ENCODE measurements at places on chromosomes 13 and 19. TPM values are rescaled to one million over a fixed set of nuclear protein-coding genes. Genes with fewer than 3 reads are reported as not detected.

KDM4B gene
- total RNA-seq, result 22.9 TPM

THSD8 gene
- total RNA-seq, result 1.5 TPM

TEKTIP1 gene
- not detected for total RNA-seq

CEACAM16 gene
- not detected for total RNA-seq

LSR gene
- total RNA-seq, result 1.8 TPM

ZNF667 gene
- 1.6 TPM for total RNA-seq

IGFL2 gene
- not detected for total RNA-seq

IL17D gene
- 36.2 TPM for total RNA-seq

TMEM190 gene
- total RNA-seq, result not detected

CERS1 gene
- 4.3 TPM for total RNA-seq

FCER2 gene
- not detected for total RNA-seq

SIGLEC12 gene
- total RNA-seq, result 0.13 TPM

PPP5C gene
- total RNA-seq, result 47.7 TPM

SHC2 gene
- 9.7 TPM for total RNA-seq

ZNF90 gene
- 0.29 TPM for total RNA-seq

KLK12 gene
- not detected for total RNA-seq

SCN1B gene
- 163 TPM for total RNA-seq

TRIM13 gene
- total RNA-seq, result 24.9 TPM

ZNF865 gene
- 30.0 TPM for total RNA-seq

OR7C1 gene
- total RNA-seq, result not detected

FUT1 gene
- total RNA-seq, result 1.6 TPM

ZNF575 gene
- 0.40 TPM for total RNA-seq

ATP12A gene
- total RNA-seq, result not detected

GZMM gene
- not detected for total RNA-seq

PSG2 gene
- not detected for total RNA-seq

LYL1 gene
- 2.1 TPM for total RNA-seq

PVR gene
- total RNA-seq, result 25.0 TPM

ZNF547 gene
- total RNA-seq, result 1.1 TPM

EBI3 gene
- total RNA-seq, result 0.64 TPM

ZNF470 gene
- total RNA-seq, result 1.4 TPM

RNF225 gene
- not detected for total RNA-seq

CYP2F1 gene
- not detected for total RNA-seq

Data from psoas muscle (tissue), 8 donors.